Hepatocyte (in vitro differentiated cells): ENCODE measurements at places on chromosomes 6 and 20. TPM values are rescaled to one million over a fixed set of nuclear protein-coding genes. Genes with fewer than 3 reads are reported as not detected.
A peak's percentile ranks its signal among the peaks of the same experiment; 100 is the strongest.

Gene RSPH4A
- 0.43 and 0.46 TPM in 2 replicates for polyA plus RNA-seq

Gene SPAG4
- 6.6 and 10.5 TPM in 2 replicates for polyA plus RNA-seq

Gene EDN3
- polyA plus RNA-seq, result 5.8 and 5.9 TPM in 2 replicates

Gene SPTLC3
- polyA plus RNA-seq, result 30.9 and 36.3 TPM in 2 replicates

Gene VARS1
- polyA plus RNA-seq, result 51.0 and 59.6 TPM in 2 replicates

Gene RGS19
- polyA plus RNA-seq, result 10.9 and 13.5 TPM in 2 replicates

Gene MMP24
- polyA plus RNA-seq, result 0.69 and 1.2 TPM in 2 replicates

Gene EBF4
- 17.9 and 27.1 TPM in 2 replicates for polyA plus RNA-seq

Gene CRNKL1
- polyA plus RNA-seq, result 12.9 and 14.6 TPM in 2 replicates

Gene TRAPPC3L
- polyA plus RNA-seq, result 1.2 TPM in 1 of 2 replicates, not detected in the other

Gene MDFI
- 28.2 and 45.2 TPM in 2 replicates for polyA plus RNA-seq

Gene SLC32A1
- polyA plus RNA-seq, result not detected in 2 replicates

GRCh38 chr6:149331871-149332270 lies 14.4 kb downstream of the TAB2 start:
- H3K27ac ChIP-seq, result no peak overlapping the region
- H3K27me3 ChIP-seq, result no peaks in the 10 kb centered on the region
- no peak overlapping the region for H3K4me3 ChIP-seq
- no peaks in the 10 kb centered on the region for H3K36me3 ChIP-seq

DNA sequence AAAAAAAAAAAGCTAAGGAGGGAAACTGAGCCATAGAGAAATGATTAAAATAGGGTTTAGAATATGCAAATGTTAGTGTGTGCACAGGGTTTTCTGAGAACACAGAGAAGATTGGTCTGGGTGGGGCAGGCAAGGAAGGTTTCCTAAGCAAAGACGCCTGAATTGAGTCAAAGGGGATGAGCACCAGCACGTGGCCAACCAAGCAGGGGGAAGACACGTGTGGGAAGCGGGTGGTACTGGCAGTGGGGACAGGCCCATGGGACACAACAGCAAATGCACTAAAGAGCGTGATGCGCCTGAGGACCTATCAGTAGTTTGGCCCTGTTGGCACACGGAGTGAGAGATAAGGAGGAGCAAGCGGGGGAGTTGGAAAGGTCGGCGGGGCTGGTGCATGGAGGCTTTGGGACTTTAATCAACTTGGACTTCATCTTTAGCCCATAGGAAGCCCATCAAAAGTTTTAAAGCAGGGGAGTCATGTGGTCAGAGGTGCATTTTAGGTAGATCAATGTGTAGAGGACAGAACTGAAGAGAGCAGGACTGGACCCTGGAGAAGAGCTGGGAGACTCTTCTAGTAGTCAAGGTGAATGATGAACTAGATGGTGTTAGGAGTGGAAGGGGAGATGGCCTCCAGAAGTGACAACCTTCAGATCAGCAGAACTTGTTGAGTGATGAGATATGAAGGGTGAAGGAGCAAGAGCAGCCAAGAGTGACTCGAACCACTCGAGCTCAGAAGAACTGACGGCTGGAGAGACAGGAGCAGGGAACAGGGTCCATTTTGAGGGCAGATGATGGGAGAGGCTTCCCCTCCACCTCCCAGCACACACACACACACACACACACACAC lies 40.2 kb upstream of the MAP3K4 start:
- no peaks in the 10 kb centered on the region for H3K36me3 ChIP-seq
- H3K4me3 ChIP-seq, result no peak overlapping the region
- H3K4me1 ChIP-seq, result no peaks in the 10 kb centered on the region
- DNase-seq, result no peak
- H3K27ac ChIP-seq, result no peak overlapping the region
- H3K27me3 ChIP-seq, result no peaks in the 10 kb centered on the region

- H3K27ac ChIP-seq, result no peak overlapping the region
- no peak for DNase-seq
- H3K4me1 ChIP-seq, result peaks cover 6% of the 10 kb centered on the region
These were observed 4.6 kb downstream of the THBS2 start for GRCh38 chr6:169249057-169249456.

GRCh38 chr6:157625111-157625510 lies 197.9 kb upstream of the SNX9 start:
- H3K4me1 ChIP-seq, result no peaks in the 10 kb centered on the region
- no peak for DNase-seq
- no peaks in the 10 kb centered on the region for H3K36me3 ChIP-seq

- H3K27ac ChIP-seq, result no peak overlapping the region
- no peaks in the 10 kb centered on the region for H3K27me3 ChIP-seq
- no peak overlapping the region for H3K4me3 ChIP-seq
- DNase-seq, result no peak
- no peaks in the 10 kb centered on the region for H3K36me3 ChIP-seq
These were observed 11.9 kb upstream of the NSFL1C start for GRCh38 chr20:1478566-1478965.

GRCh38 chr6:86937219-86938079 lies at the start of gene HTR1E:
Gene HTR1E, plus strand, starts transcription at chr6:86937528. Its CDS starts 77,807 bp downstream, at chr6:87015335.
- H3K27ac ChIP-seq, result peak within 1 kb of the TSS; percentile 54
- H3K4me1 ChIP-seq, result no peaks in the 10 kb centered on the region
- H3K27me3 ChIP-seq, result peaks cover 6% of the 10 kb centered on the region
- peak; percentile 86 for DNase-seq
- H3K36me3 ChIP-seq, result no peaks in the 10 kb centered on the region
- peak within 1 kb of the TSS; percentile 35 for H3K4me3 ChIP-seq

- H3K27me3 ChIP-seq, result no peaks in the 10 kb centered on the region
- H3K27ac ChIP-seq, result no peak overlapping the region
- H3K36me3 ChIP-seq, result no peaks in the 10 kb centered on the region
These were observed 19.8 kb downstream of the DSE start for GRCh38 chr6:116390581-116390980.

DNA sequence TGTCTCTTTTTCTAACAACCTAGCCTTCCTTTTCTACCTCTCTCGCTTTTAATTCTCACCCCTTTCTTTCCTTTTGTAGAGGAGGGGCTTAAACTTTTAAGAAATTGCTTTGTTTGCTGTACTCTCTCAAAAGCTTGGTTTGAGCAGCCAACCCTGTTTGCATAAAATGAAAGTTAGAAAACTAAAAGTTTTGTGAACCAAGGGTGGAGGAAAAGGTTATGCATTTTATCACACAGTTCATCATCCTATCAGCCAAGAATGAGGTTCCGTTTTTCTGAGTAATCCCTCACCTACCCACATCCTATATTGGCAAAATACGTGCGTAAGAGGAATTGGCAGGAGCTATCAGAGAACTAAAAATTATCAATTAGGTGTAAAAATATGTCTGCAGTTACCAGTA lies 42.8 kb upstream of the LOC128125822 start:
- H3K27ac ChIP-seq, result peak overlapping the region; percentile 27
- H3K36me3 ChIP-seq, result no peaks in the 10 kb centered on the region
- no peak overlapping the region for H3K4me3 ChIP-seq
- H3K27me3 ChIP-seq, result no peaks in the 10 kb centered on the region
- peaks cover 19% of the 10 kb centered on the region for H3K4me1 ChIP-seq

- no peak overlapping the region for H3K27ac ChIP-seq
- no peaks in the 10 kb centered on the region for H3K27me3 ChIP-seq
- no peak for DNase-seq
- H3K36me3 ChIP-seq, result no peaks in the 10 kb centered on the region
- no peak overlapping the region for H3K4me3 ChIP-seq
These were observed 2.9 kb upstream of the MYLK2 start for GRCh38 chr20:31816221-31816620.

GRCh38 chr20:39453890-39454289 lies 491.7 kb downstream of the DHX35 start:
- H3K27me3 ChIP-seq, result no peaks in the 10 kb centered on the region
- H3K4me1 ChIP-seq, result no peaks in the 10 kb centered on the region
- no peak overlapping the region for H3K27ac ChIP-seq
- no peak for DNase-seq

DNA sequence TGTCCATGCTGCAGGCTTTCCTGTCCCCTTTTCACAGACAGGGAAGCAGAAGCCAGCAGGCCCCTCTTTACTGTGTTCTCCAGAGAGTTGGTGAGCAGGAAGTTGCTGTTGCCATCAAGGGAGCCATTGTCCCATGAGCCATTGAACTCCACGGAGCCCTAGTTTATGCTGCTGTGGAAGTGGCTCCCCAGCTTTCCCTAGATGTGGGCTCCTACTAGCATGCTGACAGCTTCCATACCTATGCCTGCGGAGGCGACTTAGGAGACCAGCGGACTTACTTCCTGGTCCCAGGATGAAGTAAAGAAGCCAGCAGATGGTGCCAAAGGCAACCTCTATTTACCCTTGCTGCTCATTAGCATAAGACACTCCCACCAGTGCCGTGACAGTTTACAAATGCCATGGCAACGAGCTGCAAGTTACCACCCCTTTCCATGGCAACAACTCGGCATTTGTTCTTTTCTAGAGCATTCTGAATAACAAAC lies 30.8 kb upstream of the FKBP1A start:
- H3K27me3 ChIP-seq, result no peaks in the 10 kb centered on the region
- no peak overlapping the region for H3K27ac ChIP-seq
- peak; percentile 84 for DNase-seq
- H3K4me1 ChIP-seq, result no peaks in the 10 kb centered on the region
- H3K36me3 ChIP-seq, result no peaks in the 10 kb centered on the region

- H3K4me3 ChIP-seq, result no peak overlapping the region
- peaks cover 8% of the 10 kb centered on the region for H3K4me1 ChIP-seq
- H3K27ac ChIP-seq, result no peak overlapping the region
These were observed 20.4 kb downstream of the PDE7B start for GRCh38 chr6:135871878-135872277.

GRCh38 chr6:13554929-13555333 lies 19.5 kb upstream of the SIRT5 start:
- peak; percentile 19 for DNase-seq
- H3K4me3 ChIP-seq, result no peak overlapping the region
- no peaks in the 10 kb centered on the region for H3K4me1 ChIP-seq

DNA sequence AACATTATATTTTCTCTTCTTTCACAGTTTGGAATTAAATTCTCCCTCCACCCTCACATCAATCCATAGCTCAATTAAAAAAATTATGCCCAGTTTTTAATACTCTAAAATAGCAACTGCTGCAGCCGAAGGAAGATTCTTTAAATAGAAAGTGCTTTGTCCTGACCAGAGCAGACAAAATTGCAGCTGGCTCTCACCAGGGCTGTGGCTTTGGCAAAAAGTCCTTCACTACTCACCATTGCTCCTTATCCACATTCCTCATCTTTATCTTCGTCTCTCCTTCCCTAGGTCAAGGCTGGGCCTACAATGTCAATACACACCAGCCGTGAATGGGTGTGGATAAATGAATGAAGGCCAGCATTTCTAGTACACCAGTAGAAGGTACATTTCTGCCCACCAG lies 107.9 kb upstream of the VGLL2 start:
- H3K27ac ChIP-seq, result no peak overlapping the region
- H3K36me3 ChIP-seq, result no peaks in the 10 kb centered on the region
- H3K4me3 ChIP-seq, result no peak overlapping the region
- no peaks in the 10 kb centered on the region for H3K4me1 ChIP-seq
- H3K27me3 ChIP-seq, result no peaks in the 10 kb centered on the region

- H3K27me3 ChIP-seq, result no peaks in the 10 kb centered on the region
- no peaks in the 10 kb centered on the region for H3K36me3 ChIP-seq
- peak overlapping the region; percentile 82 for H3K4me3 ChIP-seq
- peak; percentile 72 for DNase-seq
- H3K4me1 ChIP-seq, result peaks cover 25% of the 10 kb centered on the region
- peak overlapping the region; percentile 99 for H3K27ac ChIP-seq
These were observed 881 bp upstream of the AIG1 start for GRCh38 chr6:143059663-143060353.
